DMS79 (cell line): ENCODE measurements at places on chromosomes 12 and 14.

DNA sequence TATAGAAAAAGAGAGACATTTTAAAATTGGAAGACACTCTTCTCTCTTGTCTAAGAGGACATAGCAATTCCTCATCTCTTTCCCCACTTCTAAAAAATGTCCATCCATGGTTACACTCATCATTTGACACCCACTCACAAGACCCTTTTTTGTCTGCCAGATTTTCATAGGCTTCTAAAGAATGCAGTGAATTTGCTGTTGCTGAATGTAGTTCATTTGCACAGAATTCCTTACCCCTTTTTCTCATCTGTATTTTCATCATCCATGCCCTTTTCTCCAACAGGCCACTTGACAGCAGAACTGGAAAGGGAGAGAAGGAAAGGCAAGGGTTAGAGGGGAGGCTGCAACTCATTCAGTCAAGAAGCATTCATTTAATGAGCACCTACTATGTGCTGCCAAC, 128.0 kb downstream of the NUAK1 start:
- DNase-seq = no peak

DNA sequence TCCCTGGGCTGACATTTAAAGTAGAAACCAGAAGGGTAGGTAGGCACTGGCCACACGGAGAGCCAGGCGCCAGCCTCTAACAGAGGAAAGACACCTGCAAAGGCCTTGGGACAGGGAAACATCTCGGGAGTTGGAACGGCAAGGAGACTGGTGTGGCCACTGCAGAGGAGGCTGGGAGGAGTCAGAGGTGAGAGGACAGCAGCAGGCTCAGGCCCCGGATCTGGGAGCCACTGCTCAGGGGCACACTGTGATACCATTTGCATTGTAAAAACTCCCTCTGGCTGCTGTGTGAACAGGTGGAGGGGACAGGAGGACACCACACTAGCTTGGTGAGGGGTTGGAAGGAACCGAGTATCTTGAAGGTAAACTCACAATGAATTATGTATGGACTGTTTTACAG, 2.7 kb downstream of the ANHX start:
- no peak for DNase-seq

- DNase-seq = no peak
These were observed 397.3 kb downstream of the ZFP36L1 start for GRCh38 chr14:68395604-68396003.

DNA sequence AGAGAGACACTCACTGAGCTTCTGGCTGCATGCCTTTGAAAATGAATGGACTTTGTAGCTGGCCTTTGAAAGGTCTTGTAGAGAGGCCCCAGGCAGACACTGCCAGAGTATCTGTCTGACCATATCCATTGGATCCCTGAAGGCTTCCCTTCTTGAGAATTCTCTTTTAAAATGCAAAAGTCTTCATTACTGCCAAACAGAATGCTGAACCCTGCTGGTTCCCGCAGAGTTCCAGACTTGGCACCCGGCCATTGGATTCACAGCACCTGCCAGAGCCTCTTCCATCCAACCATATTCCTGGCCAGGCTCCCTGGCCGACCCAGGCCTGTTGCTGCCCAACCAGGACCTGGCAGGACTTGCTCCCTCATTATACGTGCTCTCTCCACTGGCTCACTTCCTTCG, 182.5 kb downstream of the GXYLT1 start:
- DNase-seq = peak; percentile 15

- DNase-seq = no peak
These were observed 24.4 kb upstream of the KITLG start for GRCh38 chr12:88604646-88605045.

DNA sequence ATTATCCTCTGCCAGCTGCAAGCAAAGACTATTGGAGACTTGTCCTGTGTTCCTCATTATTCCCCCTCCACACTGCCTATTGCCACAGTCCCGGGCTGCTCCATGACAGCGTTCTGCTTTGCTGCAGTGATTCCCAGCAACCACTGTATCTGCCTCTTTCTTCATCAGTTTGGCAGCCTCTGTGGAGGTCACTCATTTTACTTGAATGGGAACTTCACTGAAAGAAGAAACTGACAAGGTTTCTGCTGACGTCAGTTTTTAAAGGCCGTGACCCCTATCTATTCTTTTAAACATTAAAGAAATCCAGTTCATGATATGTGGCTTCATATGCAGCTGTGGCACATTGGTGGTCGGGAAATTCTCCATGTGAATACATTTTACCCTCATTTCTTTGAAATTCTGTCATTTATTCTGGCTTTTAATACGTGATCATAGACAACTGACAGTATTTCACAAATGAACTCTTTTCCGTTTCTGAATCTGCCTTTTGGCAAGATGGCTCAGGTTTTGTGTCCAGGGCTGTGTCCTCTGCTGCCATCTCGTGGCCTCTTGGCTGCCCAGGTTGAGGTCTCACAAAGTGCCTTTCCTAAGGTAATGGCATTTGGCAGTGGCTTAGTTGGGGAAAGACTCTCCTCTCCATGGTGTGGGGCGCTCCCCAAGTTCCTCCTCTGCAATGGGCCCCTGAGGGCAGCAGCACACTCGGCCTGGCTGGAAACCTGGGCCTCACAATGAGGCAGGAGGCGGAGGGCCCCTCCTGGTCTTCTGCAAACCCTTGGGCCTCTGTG, 5.8 kb downstream of the TMEM253 start:
- peak; percentile 75 for DNase-seq

DNA sequence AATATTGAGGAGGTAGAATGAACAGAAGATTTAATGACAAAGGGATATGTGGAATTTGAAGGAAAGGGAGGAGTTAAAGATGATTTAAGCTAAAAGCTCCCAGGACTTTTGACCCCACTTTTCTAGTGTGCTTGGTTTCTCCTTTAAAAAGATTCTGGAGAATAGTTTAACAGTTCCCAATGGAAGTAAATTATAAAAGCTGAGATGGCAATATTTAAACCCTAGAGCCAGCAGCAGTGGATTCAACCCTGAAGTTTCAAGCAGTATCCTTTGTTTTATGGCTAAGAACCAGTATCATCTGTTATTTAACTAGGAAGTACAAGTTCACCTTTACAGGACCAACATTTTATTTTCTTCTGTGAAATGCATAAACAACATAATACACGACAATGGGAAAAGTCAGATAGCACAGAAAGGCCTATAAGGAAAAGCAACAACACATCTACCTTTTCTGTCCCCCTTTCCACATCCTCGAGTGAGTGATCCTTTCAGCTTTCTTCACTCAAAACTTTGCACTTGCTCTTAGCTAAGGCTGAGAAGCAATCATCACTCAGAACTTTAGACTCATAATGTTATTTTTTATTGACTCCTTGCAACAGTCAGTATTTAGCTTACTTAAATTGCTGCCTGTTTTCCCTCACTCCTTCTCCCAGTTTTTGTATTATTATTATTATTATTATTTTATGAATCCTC, 264.5 kb downstream of the FBXL14 start:
- no peak for DNase-seq

- DNase-seq = no peak
These were observed 389.7 kb upstream of the FAR2 start for GRCh38 chr12:28759333-28759732.

- no peak for DNase-seq
These were observed 36.1 kb downstream of the ASCL1 start for GRCh38 chr12:102993537-102993936.

DNA sequence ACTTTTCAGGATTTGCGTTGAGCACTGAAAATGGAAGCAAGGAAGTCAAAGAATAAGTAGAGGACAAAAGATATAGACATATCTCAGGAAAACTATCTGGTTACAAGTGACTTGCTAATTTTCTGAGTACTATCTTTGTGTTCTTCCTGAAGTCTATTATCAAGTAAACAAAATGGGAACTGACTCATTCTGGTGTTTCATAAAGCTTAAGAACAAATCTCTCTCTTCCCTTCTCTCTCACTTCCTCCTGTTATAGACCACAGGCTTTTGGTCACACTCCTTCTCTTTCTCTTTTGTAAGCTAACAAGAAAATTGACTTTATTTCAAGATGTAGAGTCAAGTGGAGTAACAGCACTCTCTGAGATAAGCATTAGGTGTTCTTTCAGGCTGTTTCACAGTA, 406.6 kb upstream of the SYT1 start:
- DNase-seq = no peak

GRCh38 chr12:79411791-79412190, 279.0 kb downstream of the PAWR start:
- DNase-seq = no peak

DNA sequence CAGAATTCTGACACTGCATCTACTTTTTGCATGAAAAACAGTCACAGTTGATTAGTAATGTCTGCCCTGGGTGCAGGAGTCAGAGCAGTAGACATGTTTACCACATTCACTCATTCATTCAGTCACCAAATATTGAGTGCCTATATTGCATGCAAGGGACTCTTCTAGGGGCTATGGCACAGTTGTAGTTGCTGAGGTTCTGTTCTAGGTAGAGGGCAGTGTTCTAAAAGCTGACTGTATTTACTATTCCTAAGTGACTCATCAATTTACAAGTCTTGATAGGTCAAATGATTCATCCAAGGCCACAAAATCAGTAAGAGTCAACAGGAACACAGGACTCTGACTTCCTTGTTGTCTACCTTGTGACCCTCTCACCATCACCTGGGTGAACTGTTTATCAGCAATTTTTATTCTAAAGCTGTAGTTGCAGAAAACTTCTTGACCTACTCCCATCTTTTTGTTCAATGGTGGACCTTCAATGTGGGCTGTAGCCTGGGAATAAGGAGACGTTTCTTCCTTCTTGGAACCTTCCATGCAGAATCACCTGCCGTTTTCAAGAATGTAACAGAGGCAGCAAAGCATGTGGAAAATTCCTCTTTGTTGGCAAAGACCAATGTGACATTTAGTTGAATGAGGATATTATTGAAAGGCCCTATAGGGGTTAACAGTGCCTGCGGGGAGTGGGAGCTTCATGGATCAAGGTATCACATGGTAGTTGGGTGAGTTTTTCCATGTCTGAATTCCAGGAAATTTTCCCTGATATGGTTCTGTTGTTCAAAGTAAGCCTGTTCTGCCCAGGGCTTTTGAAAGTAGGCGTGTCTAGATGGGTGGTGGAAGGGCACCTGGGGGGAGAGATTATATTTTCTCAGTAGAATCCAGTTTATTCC, 223.2 kb downstream of the KTN1 start:
- DNase-seq = no peak

GRCh38 chr14:81178063-81178462, 42.7 kb downstream of the GTF2A1 start:
- no peak for DNase-seq

GRCh38 chr14:72573725-72574417, 320.0 kb downstream of the DPF3 start:
- no peak for DNase-seq

DNA sequence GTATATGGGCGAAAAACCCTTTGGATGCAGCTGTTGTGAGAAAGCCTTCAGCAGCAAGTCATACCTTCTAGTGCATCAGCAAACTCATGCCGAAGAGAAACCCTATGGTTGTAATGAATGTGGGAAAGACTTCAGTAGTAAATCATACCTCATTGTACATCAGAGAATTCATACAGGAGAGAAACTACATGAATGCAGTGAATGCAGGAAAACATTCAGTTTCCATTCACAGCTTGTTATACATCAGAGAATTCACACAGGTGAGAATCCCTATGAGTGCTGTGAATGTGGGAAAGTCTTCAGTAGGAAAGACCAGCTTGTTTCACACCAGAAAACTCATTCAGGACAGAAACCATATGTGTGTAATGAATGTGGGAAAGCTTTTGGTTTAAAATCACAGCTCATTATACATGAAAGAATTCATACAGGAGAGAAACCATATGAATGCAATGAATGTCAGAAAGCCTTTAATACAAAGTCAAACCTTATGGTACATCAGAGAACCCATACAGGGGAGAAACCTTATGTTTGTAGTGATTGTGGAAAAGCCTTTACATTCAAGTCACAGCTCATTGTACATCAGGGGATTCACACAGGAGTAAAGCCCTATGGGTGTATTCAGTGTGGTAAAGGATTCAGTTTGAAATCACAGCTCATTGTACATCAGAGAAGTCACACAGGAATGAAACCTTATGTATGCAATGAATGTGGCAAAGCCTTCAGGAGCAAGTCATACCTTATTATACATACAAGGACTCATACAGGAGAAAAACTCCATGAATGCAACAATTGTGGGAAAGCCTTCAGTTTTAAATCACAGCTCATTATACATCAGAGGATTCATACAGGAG, 21.4 kb downstream of the ZNF268 start:
- DNase-seq = no peak

- no peak for DNase-seq
These were observed 888 bp downstream of the C1QL4 start for GRCh38 chr12:49335955-49336644.

DNA sequence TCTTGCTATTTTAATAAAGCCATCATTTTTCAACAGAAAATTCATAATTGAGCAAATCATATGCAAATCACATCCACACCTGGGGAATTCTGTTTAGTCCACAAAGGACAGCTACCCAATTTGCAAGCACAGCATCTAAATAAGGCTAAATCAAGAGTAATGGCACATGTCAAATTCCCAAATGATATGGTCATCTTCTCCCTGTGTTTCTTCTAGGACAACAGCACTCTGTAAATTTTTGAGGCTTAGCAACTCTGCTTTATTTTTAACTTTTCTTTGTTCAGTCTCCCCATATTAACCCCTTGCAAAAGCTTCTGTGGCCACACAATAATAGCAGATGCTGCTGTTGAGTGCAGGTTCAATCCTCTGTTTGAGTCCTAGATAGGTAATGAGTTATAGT, 155.6 kb upstream of the DAAM1 start:
- DNase-seq = no peak

DNA sequence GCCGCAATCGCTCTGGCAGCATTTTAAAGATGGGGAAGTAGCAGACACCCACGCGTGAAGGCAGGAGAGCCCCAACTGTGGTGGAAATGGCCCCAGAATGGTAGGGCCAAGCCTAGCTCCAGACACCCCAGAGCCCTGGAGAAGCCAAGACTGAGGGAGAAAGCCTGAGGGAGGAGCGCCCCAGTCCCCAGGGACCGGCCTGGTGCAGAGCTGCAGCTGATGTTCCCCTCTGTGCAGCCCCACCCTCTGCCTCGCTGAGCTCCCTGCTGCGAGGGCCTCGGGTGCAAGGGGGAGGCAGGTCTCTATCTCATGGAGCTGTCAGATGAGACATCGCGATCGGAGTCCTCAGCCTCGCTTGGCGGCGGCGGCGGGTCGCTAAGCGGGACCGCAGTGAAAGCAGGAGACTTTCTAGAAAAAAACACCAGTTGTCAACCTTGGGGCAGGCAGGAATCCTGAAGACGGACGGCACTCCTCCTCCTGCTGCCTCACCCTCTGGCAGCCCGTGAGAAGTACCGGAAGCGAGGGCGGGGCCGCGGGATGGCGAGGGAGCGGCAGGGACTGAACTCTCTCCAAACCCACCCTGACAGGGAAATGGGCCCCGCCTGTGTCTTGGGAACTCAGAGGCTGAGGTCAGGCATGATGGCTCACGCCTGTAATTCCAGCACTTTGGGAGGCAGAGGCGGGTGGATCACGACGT, 6.0 kb downstream of the GAPDH start:
- peak; percentile 75 for DNase-seq

GRCh38 chr12:54164387-54165145, 24.2 kb downstream of the SMUG1 start:
- no peak for DNase-seq

DNA sequence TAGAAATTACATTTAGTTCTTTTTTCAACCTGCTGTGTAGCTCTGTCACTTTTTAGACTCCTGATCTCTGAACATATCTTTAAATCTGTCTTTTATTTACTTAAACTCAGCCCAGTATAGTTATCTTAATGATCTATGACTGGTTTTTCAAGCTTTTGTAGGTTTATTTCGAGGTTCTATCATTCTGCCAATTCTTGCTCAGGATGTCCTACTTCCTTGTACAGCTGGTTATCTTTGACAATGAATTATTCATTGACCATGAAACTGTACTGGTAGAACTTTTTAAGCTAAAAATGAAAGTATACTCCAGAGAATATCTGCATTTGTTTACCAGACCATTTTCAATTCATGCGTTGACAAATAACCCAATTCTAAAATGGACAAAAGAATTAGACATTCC, 37.8 kb downstream of the TC2N start:
- no peak for DNase-seq
